Right lung (tissue), 10 donors: ENCODE measurements at places on chromosomes 13 and 19. TPM values are rescaled to one million over a fixed set of nuclear protein-coding genes. Genes with fewer than 3 reads are reported as not detected.

Gene MYH14
- polyA plus RNA-seq, result 45.7 TPM

- no peak for DNase-seq
These were observed 110.5 kb downstream of the LRCH1 start for GRCh38 chr13:46663206-46664037.

Gene KCNN4
- polyA plus RNA-seq, result 1.6 TPM

DNA sequence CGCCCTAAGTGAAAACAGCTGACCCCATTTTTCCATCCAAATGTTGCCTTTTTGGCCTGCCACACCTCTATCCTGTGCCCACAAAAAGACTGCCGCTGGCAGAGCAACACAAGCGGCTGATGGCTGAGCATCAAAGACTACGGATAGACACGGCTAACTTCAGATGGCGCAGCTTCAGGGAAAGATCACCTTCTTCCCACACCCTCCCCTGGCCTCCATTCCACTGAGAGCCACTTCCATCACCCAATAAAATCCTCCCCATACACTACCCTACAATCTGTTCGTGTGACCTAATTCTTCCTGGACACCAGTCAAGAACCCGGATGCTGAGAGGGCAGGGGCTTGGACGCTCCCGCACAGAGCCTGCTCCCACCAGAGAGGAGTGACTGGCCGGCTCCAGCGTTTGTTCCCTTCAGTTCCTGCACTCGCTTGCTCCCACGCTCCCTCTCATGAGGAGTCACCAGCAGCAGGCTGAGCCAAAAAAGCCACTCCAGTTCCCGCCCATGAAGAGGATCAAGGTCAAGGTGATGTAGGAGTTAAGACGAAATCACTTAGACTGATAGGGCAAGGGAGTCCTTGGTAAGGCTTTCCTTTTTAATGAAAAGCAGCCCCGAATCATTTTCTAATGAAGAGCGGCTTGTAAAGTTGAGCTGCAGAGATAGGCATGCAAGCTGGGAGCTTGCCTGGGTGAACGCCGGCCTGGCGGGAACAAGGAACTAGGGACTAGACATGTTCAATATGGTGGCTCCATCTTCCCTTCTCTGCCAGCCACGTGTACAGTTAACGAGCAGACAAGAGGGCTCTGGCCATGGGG is 35.7 kb downstream of the TSKS start:
- DNase-seq, result peak; percentile 89

DNA sequence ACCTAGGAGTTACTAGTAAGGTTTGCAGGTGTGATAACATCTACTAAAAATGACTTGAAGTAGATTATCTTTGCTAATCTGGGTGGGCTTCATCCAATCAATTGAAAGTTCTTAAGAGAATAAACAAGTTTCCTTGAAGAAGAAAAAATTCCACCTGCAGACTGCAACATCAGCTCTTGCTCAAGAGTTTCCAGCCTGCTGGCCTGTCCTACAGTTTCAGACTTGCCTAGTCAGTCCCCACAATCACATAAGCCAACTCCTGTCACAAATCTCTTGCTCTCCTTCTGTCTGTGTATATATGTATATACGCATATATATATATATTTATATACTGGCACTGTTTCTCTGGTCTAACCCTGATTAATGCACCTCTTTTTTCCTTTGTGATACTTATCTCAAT is 67.3 kb upstream of the ITM2B start:
- no peak for DNase-seq

Gene KLK1
- 0.92 TPM for polyA plus RNA-seq

DNA sequence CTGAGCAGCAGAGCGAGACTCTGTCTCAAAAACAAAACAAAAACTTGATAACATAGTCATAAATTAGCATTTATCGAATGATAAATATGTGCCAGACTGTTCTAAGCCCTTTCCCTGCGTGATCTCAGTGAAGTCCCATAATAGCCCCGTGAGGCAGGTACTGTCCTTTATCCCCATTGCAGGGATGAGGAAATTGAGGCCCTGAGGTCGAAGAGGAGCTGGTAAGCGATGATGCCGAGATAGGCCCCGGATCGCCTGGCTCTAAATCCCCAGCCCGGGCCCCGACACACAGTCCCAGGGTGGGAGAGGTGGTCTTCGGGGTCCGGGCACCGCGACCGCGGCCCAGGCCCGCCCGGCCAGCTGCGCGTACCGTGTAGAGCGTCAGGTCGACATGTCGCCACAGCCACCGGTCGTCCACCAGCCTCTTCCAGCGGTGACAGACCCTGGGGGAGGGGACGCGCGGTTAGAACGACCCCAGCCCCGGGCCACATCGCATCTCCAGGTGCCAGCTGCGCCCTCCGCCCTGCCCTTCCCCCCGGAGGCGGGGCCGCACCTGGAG is 625 bp downstream of the FBXL12 start:
- DNase-seq, result no peak

DNA sequence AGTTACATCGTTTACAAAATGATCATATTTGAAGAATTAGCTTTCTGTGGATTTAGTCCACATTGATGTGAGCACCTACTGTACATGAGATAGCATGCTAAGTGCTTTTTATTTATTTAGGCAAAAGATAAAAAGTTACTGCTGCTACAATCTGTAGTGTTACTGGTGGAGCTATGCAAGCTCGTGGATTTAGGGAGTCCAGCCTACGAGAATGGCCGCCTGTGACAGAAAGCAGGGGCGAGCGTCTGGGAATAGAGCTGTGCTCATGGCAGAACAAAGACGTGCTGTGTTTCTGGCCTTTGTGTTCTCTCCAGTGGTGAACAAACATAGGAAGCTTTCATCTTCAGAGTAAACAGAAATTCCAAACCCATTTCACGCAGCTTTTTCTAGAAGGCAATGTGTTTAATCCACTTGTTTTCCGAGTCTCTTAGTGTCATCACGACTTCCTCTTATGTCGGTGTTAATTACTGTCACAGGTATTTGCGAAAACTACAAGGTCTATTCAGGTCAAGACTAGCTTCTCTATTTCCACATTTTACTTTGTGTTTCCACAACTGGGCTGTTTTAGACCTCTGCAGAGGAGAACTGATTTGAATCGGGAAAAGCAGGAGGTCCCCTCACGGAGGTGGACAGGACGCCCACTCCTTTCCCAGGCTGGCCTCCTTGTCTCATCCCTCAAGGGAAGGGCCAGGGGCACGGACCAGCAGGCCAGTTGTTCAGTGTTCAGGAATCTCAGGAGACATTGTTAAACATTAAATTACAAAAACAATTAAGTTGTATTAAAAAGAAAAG is 67.3 kb downstream of the ATP11A start:
- DNase-seq, result no peak

DNA sequence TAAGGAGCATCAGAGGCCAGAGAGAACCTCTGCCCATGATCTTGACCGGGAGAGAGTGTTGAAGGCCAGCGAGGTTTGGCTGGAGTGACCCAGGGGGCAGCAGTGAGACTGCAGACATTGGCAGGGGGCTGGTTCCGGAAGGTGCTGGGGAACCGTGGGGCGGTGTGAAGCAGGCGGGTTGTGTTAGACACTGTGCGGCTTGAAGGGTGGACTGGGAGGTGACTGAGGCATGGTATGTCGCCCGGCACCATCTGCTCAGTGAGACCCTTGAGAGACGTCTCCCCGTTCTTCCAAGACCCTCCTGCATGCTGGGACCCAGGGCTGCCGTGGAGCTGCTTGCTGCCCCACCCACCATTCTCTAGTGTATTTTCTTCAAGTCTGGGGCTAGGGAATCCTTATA is 24.6 kb downstream of the CARM1 start:
- DNase-seq, result no peak

- DNase-seq, result no peak
These were observed 18.1 kb downstream of the DDX39A start for GRCh38 chr19:14400951-14401431.

DNA sequence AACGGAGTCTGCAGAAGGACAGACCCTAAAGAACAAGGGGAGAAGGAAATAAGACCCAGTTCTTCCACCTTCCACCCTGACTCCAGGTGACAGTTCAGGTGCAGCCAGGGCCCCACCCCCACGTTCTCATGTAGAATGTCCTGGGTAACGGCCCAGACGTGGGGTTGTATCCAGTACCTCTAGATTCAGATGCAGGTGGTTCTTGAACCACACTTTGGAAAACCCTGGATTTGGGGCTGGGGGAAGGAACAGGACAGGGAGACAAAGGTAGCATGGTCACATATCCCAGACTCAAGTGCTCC is 2.2 kb downstream of the DMPK start:
- DNase-seq, result no peak

Gene BEST2
- polyA plus RNA-seq, result 0.16 TPM

- DNase-seq, result no peak
These were observed 86.8 kb upstream of the RNF113B start for GRCh38 chr13:98263841-98264240.

- peak; percentile 52 for DNase-seq
These were observed 2.1 kb downstream of the ZNF575 start for GRCh38 chr19:43534816-43535761.

Gene PRRG2
- 3.4 TPM for polyA plus RNA-seq
